ENCODE measurements at places on chromosomes 4 and X.
A peak's percentile ranks its signal among the peaks of the same experiment; 100 is the strongest.

DNA sequence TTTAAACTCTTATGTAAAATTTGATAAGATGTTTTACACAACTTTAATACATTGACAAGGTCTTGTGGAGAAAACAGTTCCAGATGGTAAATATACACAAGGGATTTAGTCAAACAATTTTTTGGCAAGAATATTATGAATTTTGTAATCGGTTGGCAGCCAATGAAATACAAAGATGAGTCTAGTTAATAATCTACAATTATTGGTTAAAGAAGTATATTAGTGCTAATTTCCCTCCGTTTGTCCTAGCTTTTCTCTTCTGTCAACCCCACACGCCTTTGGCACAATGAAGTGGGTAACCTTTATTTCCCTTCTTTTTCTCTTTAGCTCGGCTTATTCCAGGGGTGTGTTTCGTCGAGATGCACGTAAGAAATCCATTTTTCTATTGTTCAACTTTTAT lies at the start of gene ALB:
Gene ALB (plus strand): TSS at position 246 of the 400 bp plus-strand sequence. CDS start 41 bp downstream, at position 287.
- no peak for DNase-seq

GRCh38 chr4:85910985-85911384 lies 436.0 kb downstream of the ARHGAP24 start:
- no peak for DNase-seq

DNA sequence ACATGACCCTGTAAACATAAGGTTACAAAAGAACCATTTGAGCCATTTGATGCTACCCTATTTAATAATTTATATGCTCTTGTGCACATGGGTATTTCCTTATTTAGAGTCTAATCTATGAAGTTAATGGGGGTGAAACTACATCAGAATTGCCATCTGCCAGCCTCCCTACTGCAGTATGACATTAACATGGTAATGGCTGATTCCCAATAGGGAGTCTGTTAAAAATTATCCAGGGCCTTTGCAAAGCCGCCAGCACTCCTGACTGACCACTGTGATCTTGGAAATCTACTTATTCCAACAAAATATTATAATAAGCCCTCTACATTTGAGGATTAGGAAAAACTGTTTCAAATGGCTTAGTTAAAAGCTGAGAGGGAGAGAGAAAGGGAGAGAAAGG lies 153.7 kb downstream of the CLCN4 start:
- no peak for DNase-seq

- DNase-seq: peak; percentile 53
Observed at GRCh38 chrX:103310555-103311398, at the start of gene BEX2. Gene BEX2, minus strand, starts transcription at chrX:103310990. Its CDS starts 1,014 bp downstream, at chrX:103309976.

DNA sequence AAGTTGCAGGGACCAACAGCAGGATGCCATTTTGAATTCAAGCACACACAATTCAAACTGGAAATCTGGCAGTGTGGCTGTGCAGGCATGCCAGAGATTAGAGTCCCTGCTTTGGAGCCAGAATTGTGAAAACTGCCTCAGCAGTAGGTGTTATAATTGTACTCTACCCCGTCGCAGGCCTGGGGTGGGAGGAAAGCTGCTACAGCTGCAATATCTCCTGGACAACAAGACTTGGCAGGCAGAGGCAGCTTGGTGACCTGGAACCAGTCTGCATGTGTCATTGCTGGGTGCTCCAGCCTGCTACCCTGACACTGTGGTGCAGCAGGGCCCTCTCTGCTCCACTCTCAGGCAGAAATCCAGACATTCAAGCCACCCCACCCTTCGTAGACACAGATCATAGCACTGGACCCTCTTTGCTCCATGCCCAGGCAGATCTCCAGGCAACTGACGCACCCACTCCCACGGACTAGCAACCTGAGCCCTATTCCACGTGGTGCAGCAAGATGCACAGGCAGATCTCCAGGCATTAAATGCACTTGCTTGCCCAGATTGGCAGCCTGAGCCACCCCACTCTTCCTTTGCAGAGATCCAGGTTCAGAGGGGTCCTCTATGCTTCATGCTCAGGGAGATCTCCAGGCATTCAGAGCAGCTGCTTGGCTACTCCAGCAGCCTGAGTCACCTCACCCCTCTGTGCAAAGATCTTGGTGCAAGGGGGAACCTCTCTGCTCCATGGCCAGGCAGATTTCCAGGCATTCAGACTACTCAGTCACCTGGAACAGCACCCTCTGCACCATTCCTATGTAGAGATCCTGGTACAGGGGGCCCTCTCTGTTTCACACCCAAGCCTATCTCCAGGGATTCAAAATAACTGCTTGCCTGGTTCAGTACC lies 140.5 kb downstream of the LRBA start:
- DNase-seq: no peak

DNA sequence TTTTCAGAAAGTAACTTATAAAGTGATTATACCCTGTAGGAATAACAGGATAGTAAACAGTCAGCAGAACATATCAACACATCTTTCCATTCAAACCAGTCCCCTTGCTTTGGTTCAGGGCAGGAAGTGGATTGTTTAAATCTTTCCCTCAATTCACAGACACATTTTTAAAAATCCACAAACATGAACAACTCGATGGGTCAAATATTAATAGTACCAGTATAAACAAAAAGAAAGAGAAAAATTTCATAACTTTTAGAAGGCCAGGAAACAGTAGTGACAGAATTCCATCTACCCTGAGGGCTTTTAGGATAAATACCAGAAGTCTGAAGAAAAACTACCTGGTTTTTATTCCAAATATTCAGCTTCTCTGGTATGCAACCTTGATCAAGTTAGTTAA lies 1072.8 kb upstream of the PABPC4L start:
- no peak for DNase-seq

DNA sequence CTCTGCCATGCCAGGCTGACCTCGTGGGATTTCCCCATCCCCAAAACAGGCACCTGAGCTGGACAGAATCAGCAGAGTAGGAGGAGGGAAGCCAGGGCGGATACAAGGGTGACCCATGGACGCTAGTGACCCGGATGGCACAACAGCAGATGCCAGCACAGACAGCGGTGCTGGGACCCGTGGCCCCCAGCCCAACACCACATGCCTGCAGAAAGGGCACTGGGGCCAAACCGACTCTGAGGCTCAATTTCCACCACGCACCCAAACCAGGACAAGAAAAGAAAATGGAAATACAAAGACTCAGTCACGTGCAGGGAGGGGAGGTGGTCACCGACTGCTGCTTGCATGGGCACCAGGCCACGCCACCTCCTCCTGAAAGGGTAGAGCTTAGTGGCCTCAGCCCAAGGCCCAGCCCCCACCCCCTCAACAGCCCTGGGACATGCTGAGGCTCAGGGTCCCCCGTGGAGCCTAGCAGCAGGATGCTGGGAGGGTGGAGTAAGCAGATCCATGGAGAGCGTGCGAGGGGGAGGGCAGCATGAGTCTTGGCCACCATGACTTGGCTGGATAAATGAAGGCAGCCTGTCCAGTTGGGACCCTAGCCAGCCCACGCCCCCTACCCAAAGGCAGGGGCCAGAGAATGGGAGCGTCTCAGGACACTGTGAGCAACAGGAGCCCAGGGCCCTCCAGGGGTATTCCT lies 47.7 kb downstream of the C4orf50 start:
- DNase-seq: no peak

- no peak for DNase-seq
Observed at GRCh38 chr4:78254893-78255292, 197.8 kb downstream of the FRAS1 start.

DNA sequence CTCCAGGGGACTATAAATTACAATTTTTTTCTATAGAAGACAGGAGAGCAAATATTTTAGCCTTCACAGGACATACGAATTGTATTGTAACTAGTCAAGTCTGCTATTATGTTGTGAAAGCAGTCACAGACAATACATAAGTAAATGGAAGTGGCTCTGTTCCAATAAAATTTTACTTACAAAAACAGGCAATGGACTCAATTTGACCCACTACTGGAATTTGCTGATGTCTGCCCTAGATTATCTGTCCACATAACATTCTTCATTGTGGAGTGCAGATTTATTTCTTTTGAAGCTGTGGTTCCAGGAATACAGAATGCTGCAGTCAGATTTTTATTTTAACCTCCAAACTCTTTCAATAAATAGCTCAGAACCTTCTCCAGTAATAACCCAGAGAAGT lies 330.3 kb downstream of the PPP4R3C start:
- DNase-seq: no peak

All from neuronal stem cell (in vitro differentiated cells).